ENCODE measurements at places on chromosomes 16 and 17.

- DNase-seq = no peak
These were observed 33.3 kb upstream of the MGAT5B start for GRCh38 chr17:76834870-76835269.

DNA sequence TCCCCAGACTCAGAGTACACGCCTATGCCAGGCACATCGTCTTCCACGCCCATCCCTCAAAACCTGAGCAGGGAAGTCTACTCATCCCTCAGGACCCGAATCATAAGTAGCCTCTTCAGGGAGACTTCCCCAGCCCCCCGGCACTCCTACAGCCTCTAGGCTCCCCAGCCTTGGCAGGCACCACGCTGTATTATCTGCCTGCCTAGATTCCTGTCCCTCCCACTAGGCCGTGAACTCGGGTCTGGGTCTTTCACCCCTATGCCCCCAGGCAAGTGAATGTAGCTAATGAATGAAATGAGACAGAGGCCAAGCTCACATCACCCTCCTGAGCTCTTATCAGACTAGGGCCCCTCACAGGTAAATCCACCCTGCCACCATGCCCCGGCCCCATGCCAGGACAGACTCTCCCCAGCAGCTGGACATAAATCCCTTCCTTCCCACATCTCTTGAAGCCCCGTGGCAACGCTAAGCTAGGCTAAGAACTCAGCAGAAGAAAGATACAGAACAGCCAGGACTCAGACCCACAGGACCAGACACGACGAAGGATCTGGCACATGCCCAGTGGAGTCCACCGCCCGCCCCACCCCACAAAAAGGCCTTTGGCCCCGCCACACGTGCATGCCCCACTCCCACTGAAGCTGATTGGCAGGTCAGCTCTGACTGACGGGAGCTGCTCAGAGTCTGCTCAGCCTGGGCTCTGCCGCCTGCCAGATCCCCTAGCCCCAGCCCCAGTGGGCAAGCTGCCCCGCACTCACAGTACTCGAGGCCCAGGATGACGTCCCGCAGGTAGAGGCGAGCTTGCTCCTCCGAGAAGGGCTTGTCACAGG, 13.0 kb downstream of the CAMKK1 start:
- DNase-seq = no peak

DNA sequence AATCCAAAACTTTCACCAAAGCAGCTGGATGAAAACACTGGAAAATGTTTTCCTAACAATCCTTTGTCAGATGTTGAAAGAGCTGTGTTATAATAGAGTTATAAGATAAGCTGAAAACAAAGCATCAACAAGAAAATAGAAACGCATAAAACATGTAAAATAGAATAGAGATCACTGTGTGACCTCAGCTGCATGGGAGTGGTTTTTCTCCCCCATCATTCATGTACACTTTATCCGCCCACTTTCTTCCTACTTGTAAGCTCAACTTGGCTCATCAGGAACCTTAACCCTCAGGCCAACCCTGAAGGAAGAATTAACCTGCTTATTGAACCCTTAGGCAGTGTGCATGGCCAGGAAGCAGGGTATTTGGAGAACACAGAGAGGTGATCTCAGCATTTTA, 238.5 kb upstream of the PMFBP1 start:
- DNase-seq = no peak

DNA sequence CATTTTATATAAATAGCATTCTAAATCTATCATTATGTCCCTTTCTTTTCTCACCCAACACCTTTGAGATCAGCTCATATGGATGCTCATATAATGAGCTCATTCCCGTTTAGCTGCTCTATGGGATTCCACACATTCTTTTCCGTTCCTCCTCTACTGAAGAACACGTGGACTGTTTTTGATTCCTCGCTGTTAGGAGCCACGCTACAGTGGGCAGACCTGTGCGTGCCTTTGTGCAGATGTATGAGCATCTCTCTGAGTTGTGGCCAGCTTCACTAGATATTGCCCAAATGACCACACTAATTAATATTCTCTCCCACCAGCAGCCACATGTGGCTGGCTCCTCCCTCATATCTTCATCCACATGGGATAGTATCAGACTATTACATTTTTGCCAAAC, 6.0 kb upstream of the TNFRSF13B start:
- no peak for DNase-seq

DNA sequence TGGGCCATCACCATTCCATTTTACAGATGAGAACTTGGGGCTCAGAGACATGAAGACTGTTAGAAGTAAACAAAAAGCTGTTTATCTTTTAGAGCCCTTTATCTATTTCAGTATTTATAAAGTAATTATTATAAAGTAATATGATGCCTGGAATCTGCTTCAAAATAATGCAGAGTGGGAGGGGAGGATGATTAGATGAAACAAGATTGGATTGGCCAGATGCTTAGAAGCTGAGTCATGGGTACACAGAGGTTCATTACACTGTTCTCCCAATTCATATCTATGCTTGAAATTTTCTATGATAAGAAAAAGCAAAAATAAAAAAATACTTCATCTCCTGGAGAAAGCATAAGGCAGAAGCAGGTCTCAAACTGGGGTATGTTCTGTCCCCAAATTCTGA, 29.4 kb downstream of the TOM1L2 start:
- no peak for DNase-seq

GRCh38 chr17:68204736-68205135, 43.1 kb upstream of the AMZ2 start:
- DNase-seq = peak; percentile 25

DNA sequence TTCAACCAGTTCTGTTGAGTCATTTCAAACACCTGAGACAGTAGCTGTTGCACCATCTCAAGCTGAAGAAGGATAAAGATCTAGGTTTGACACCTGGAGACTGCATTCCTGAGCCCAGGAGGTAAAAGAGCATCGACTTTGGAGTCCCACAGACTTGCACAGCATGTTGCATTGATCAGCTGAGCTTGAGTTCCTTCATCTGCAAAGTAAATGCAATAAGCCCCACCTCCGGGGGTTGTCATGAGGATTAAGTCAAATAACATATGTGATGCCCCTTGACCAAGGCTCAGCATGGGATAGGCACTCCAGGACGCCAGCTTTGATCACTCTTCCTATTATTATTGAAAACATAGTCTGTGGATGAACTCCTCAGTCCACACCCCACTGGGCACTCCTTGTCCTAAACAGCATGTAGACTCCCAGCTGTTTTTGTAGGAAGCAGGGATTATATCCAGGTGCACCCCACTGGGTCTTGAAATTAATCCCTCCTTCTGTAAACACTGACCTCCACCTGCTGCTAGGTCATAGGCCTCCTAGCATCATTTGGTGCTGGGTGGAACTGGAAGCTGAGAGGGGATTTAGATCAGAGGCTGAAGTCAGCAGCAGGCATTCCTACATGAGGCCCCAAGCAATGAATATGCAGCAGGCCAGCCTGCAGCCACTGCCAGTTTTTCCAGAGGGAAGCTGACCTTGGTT, 259.0 kb downstream of the HS3ST4 start:
- no peak for DNase-seq

DNA sequence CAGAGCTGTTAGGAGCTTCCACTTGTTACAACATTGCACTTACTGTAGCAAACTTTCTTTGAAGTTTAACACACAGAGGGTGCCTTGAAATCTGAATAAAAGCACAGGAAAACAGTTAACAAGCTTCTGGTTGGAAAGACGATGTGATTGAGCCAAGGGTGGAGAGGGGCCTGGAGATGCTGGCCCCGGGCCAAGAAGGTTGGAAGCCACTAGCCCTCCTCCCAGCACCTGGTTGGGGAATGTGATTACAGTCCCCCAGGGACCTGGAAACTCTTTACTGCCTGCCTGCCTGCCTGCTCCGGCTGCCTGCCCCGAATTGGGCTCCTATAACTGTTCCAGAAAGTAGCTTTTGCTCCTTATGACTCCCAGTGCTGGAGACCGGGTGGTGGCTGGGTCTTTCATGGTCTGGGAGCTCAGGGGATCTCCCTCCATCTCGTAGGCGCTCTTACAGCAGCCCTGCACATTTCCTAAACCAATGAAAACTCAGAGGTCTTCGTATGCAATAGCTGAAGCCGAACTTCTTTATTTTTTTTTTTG, 48.0 kb upstream of the ZFHX3 start:
- no peak for DNase-seq

DNA sequence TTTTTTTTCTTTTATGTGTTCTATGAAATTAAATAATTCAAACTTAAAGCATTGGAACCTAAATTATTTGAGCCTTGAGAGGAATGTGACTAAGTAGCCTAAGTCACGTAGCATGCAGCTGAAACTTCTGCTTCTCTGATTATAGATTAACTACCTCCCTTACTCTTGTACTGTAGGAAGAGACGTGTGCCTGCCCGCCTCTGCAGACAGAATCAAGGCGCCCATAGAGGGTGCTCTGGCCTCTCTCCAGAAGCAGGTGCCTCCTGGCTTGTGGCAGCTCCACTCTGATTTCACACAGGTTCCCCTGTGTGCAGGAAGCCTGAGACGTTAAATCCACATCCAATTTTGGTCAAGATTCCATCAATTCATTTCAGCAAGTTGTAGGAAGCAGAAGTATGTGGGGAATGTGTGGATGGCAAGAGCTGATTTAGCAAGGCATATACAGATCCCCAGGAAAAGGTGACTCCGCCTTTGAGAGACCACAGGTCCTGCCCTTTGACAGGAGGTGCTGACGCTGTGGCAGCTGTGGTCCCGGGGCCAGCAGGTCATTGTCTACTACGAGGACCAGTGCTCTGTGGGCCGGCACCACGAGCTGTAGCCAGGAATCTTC, 1418.8 kb downstream of the CDH11 start:
- no peak for DNase-seq

DNA sequence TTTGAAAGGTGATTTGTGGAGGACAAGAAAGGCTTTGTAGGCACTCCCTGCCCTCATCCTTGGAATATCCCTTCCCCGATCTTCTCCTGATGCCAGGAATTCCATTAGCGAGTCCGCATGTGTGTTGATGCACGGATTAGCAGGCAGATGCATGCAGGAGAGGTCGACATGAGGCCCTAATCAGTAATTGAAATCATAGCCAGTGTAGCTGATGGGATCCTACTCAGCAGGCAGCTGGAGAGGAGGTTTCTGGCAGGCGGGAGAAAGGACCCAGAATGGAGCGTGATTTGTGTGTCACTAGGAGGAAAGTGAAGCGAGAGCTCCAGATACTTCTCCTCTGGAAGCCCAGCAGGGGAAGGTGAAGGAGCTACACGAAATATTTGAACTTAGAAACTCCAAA, 196.3 kb upstream of the CDH11 start:
- DNase-seq = no peak

DNA sequence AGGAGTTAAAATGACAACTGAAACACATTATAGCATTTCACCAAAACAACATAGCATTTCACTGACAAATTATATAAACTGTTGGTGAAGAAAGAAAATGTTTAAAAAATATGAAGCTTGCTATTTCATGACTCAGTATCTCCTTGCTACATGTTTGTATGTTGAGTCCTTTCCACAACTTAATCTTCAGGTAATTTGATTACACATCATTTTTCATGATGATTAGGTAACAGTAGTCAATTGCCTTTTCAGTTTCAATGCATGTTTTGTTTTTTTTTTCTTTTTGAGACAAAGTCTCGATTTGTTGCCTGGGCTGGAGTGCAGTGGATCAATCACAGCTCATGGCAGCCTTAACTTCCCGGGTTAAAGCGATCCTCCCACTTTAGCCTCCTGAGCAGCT, 177.8 kb upstream of the PMFBP1 start:
- DNase-seq = no peak

- DNase-seq = no peak
These were observed 981 bp downstream of the BEAN1 start for GRCh38 chr16:66427871-66428681.

DNA sequence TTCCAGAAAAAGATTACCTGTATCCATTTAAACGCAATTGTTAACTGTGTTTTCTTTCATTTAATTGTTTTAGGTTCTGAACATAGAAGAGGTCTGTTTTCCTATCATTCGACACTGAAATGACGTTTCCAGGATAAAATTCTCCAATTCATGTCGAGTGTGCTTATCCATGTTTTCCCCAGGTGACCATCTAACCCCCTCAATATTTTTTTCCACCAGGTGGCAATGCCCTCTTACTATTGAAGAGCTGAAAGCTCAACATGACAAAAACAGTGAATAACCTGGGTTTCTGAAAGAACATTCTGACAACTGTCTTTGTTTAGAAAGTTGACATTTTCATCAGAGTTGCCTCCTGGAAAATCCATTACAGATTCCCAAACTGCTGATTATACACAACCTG, 948.7 kb downstream of the KCNJ2 start:
- DNase-seq = no peak

- DNase-seq = no peak
These were observed 15.3 kb upstream of the TRIM37 start for GRCh38 chr17:59121901-59122480.

DNA sequence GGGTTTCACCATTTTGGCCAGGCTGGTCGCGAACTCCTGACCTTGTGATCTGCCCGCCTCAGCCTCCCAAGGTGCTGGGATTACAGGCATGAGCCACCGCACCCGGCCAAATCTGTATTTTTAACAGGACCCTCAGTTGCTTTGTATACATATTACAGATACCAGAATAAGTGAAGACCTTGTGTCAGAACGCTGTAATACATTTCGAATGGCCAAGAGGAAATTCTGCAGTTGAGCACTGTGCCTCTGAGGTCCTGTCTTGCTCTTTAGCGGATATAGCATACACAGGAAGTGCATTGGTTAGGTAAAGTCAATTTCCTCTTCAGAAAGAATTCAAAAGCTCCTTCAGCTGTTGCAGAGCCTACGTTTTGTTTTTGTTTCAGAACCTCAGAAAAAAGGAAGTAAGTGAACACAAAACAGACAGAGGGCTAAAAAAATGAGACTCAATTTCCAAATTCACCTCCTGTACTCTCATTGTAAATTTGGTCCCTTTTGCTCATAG, 15.7 kb downstream of the CRLF3 start:
- no peak for DNase-seq
